Adrenal gland (tissue), 19 donors: ENCODE measurements at places on chromosomes 3 and 15. TPM values are rescaled to one million over a fixed set of nuclear protein-coding genes. Genes with fewer than 3 reads are reported as not detected.

Gene OCA2
- not detected for total RNA-seq

- H3K36me3 ChIP-seq, result no peaks in the 10 kb centered on the region
- H3K27ac ChIP-seq, result peak overlapping the region; percentile 79
- H3K4me3 ChIP-seq, result peak overlapping the region; percentile 64
- H3K4me1 ChIP-seq, result peaks cover 14% of the 10 kb centered on the region
- DNase-seq, result peak; percentile 50
These were observed 922 bp downstream of the ADPRH start for GRCh38 chr3:119580067-119580760.

DNA sequence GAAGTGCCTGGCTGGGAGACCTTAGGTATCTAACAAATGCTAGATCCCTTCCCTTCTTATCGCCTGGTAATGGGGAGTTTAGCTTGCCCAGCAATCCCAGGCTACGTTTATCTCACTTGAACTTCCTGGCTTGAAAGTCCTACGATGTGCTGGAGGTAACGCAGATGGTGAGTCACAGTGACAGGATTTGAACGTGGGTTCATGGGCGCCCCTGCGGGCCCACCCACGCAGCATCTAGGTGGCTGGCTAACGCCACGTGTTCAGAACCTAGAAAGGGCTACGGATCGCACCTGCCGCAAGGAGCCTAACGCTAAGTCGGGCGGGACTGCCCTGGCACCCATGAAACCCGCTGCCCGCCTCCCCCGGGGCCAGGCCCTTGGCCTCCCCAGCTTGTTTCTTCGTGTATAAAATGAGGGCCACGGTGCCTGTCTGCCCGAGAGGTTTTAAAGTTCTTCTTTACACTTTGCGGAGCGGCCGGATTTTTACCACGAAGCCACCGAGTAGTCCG lies 600 bp upstream of the USP3 start:
- DNase-seq, result peak; percentile 86
- peak overlapping the region; percentile 18 for H3K4me3 ChIP-seq
- H3K36me3 ChIP-seq, result no peaks in the 10 kb centered on the region
- peak overlapping the region; percentile 100 for H3K27ac ChIP-seq

DNA sequence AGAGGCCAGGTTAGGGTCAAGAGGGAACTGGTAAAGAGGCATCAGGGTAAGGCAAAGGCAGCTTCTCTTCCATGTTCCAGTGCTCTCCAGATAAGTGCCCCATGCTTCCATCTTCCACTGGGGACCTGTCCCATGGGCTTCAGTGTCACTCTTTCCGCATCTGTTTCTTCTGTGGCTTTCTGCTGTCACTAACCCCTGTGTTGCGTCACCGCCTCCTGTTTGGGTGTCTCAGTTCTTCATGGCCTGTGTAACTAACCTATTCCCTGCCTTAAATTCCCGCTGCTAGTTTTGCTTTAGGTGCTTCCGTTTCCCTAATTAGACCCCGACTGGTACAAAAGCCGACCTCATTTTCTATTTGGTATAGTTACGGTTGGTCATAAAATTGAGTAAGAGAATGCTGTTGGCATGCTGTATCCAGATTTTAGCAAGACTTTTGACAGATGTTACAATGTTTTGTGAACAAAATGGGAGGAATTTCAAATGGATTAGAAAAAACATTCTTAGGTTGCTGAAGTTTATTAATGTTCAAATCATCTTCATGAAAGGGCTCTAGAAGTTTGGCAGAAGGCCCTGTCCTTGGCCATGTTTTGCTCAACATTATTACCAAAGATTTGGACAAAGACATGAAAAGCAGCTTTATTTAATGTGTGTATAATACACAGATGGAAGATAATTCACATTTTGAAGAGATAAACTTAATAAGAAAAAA lies 245.3 kb downstream of the BBX start:
- H3K4me3 ChIP-seq, result no peak overlapping the region

- no peaks in the 10 kb centered on the region for H3K4me1 ChIP-seq
- H3K27me3 ChIP-seq, result no peaks in the 10 kb centered on the region
- H3K27ac ChIP-seq, result no peak overlapping the region
- DNase-seq, result no peak
These were observed 148.8 kb downstream of the ALDH1A2 start for GRCh38 chr15:57916695-57917094.
